GM12878 (cell line): ENCODE measurements at places on chromosomes 6 and 20.
A peak's percentile ranks its signal among the peaks of the same experiment; 100 is the strongest.

DNA sequence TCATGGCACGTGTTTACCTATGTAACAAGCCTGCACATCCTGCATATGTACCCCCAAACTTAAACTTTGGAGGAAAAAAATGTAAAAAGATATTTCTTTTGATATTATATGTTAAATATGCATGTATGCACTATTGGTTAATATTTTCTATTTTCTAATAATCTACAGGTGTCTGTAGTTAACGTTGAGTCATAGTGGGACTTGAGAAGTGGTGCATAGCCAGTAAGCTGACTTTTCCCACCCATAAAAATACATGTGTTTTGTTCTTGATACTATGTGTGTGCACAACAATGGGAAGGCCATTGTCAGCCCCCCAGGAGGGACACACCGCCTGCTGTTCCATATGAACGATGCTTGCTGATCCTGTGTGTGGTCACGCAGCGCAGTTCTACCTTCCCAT is 49.1 kb downstream of the FAM120B start:
- no peak for DNase-seq

DNA sequence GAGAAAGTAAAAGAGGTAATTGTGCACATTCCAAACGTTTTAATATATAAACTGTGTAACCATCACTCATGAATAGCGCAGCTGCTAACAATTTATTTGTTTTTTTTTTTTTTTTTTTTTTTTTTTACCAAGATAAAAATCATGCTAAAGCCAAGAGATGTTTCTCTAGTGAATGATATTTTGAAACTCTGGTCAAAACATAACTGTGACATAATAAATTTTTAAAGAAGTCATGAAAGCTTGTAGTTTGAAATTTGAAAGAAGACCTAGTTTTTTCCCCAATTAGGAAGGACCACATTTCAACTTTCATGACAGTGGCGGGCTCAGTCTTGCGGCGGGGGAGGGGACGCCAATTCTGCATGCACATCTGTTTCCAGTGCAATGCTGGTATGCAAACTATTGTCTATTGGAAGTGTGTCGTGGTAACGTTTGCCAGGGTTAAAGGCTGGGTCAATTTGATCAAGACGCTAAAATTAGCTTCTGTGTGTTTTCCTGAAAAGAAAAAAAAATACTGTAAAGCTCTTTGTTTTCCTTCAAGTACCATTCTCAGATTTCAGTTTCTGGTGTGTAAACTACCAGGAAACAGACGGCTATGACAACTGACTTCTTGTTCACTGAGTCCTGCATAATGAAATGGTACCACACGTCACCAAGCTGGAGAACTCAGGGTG is 211.9 kb downstream of the FOXC1 start:
- peak; percentile 4 for DNase-seq

GRCh38 chr6:4133941-4134838 is 1.2 kb downstream of the ECI2 start:
- DNase-seq = no peak

DNA sequence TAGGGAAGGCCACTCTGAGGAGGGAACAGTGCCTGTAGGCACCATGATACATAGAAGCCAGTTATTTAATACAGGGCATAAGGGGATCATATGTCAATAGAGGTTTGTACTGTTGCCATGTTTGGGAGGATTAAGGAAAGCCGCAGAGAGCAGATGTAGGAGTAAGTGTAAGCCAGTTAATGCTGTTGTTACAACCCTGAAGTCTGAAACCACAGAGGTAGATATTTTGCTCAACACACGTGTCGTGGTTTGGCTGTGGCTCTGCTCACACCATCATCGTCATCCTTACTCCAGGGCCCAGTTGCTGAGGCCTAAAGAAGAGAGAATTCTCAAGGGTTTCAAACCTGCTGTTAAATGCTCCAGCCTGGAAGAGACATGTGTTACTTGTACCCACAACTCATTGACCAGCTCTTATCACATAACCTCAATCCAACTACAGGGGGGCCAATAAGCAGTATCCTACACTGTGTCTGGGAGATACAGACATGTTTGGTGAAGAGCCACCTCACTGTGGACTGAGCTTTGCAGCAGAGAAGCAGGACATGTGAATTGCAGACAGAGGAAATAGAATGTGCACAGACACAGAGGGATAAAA is 31.0 kb upstream of the PSMF1 start:
- DNase-seq = no peak

DNA sequence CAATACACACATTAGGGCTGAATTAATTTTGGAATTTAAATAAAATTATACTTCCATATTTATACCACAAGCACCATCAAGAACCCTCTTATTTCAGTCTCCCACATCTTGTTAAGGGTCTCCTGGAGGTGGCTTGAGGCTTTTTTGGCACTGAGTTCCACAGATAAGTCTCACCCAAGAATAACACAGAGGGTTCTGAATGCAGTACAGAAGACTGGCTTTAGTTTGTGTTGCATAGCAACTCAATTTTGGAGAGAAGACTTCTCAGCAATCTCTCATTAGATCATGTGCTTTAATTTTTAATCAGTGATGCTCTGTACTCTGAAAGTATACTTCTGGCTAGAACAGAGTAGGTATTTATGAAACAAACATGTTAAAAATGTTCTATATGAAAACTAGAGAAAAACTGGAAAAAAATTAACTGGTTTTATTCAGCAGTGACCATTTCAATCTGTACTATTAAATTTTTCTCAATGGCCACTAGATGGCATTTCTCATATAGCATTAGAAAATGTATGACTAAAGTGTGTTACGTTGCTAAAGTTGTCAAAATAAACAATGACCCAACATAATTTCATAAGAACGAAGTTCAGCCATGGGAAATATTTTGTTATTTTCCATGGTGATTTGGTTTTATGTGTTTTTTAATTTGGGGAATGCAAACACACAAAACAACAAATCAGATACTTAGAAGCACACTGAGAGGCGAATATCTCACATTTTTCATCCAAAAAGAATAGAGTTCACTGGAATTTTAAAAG is 32.7 kb upstream of the MAP7 start:
- DNase-seq = no peak

- no peak for DNase-seq
These were observed 138.9 kb downstream of the NFATC2 start for GRCh38 chr20:51403466-51404220.

DNA sequence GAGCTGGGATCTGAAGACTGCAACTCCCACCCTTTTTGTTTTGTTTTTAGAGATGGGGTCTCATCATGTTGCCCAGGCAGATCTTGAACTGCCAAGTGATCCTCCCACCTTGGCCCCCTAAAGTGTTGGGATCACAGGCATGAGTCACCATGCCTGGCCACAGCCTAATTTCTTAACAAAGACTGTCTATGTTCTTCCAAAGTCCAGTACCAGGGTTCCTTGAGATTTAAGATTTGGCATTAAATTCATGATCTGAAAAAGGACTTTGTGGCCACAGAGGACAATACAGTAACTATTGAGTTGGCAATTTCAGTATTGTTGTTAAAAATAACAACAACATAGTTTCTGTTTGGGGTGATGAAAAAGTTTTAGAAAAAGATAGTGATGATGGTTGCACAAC is 28.7 kb upstream of the BEND3 start:
- DNase-seq = no peak

- DNase-seq = no peak
These were observed 11.8 kb downstream of the MAN1A1 start for GRCh38 chr6:119337762-119338161.

- DNase-seq = no peak
These were observed 48.4 kb upstream of the THEMIS start for GRCh38 chr6:127949251-127949650.

GRCh38 chr20:4604580-4604979 is 117.1 kb upstream of the PRND start:
- DNase-seq = no peak

DNA sequence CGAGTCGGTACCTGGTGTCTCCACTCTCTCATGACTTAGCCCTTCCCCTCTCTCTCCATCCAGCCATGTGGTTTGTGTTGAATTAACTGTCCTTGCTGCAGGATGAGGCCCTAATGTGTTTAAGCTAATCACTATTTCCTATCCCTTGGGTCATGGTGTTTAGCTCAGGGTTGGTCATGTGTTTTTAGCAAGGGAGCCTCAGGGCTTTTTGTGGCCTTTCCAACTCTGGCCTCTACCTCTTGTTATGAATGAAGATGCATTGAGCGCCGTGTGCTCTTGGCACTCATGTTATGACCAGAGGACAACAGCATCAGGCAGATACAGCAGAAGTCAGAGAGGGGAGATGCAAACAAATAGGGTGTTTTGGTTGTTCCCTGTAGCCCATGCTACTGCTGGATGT is 674.2 kb upstream of the FLRT3 start:
- no peak for DNase-seq

GRCh38 chr6:144131248-144131709 is 19.0 kb upstream of the STX11 start:
- no peak for DNase-seq

- DNase-seq = no peak
These were observed 11.2 kb downstream of the TCFL5 start for GRCh38 chr20:62850333-62850974.

DNA sequence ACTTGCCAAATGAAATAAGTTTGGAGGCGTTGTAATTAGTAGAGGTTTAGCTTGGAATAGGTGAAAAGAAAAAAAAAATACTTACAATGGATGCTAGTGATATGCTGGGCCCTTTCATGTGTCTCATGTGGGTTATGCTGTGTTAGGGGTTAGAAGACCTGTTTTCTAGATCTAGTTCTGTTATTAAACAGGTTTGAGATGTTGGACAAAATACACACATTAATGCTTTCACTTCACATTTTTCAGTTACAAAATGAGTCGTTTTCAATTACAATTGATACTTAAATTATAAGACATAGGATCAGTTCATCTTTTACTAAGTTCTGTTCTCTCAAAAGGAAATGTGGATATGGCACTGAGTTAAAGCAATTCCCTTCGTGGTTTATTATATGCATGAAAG is 509.8 kb downstream of the EPM2A start:
- DNase-seq = no peak

DNA sequence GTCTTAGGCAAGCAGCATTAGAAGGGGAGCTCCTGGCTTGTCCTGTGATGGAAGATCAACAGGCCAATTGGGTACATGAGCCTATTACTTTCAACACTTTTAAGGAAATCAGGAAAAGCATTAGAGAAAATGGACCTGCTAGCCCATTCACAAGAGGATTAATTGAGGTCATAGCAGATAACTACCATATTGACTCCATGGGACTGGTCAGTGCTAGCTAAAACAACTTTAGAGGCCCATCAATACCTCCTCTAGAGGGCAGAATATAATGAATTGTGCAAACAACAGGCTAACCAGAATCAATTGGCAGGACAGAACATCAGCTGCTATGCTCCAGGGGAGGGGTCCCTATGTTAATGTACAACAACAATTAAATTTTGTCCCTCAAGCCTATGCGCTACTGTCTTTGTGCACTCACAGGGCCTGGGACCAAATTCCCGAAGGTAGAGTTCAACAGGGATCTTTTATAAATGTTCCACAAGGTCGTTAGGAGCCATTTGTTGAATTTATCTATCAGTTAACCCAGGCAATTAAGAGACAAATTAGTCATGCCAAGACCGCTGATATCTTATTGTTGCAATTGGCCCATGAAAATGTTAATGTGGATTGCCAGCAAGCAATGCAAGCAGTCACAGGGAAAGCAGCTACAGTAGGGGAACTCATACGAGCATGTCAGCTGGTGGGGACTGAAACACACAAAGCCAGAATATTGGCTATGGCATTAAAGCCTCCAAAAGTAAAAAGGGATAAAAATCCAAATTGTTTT is 106.6 kb upstream of the BTN3A2 start:
- DNase-seq = no peak

DNA sequence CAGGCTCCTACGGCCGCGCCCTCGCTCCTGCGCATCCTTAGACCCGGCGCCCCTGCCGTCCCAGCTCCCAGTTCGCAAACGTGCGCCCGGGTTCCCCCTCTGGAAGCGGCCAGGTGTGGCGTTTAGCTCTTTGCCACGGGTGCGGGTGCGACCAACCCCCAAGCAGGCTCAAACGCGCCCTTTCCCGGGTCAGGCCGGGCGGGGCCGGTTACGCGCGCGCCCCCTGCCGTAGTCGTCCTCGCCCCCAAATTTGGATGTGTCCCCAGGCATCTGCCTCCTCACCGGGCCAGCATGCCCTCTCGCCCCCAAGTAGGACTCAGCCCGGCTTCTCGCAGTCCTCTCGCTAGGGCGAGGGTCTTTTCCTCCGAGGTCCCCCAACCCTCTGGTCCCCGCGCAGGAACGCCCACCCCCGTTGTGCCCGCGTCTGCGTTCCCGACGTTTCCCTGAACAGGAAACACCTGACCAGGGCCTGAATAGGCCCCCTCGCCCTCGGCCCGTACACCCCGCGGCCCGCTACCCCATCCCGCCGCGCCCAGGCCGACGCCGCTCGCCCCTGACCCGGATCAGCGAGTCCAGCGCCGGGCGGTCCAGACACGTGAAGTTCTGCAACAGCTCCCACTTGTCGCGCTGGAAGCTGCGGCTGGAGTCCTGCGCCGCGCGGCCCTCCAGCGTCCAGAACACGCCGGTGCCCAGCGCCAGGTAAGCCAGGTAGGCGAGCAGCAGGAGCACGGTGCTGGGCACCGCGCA is 520 bp downstream of the KCNK17 start:
- no peak for DNase-seq

DNA sequence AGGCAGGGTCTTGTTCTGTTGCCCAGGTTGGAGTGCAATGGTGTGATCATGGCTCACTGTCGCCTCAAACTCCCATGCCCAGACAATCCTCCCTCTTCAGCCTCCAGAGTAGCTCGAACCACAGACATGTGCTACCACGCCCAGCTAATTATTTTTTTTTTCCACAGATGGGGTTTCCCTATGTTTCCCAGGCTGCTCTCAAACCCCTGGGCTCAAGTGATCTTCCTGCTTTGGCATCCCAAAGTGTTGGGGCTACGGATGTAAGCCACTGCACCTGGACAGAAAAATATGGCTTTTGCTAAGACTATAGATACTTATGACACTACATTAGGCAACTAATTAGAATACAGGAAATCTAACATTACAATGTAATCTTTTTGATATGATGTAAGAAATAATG is 17.9 kb downstream of the RNF24 start:
- no peak for DNase-seq

DNA sequence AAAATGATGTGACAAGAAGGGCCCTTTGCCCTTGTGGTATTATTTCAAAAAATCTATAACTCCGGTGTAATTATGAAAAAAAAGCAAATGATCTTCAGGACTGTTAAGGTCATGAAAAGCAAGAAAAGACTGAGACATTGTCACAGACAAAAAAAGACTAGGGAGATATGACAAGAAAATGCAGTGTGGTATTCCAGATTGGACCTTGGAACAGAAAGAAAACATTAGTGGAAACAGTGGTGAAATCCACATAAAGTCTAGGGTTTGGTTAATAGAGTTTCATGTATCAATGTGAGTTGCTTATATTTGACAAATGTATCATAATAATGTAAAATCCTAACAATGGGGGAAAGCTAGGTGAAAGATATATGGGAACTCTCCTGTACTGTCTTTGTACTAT is 26.8 kb upstream of the SLC17A3 start:
- DNase-seq = no peak
